Suppressor macrophage treated with lipopolysaccharide for 1 hour (primary cell): ENCODE measurements at places on chromosomes 16 and 17.
A peak's percentile ranks its signal among the peaks of the same experiment; 100 is the strongest.

DNA sequence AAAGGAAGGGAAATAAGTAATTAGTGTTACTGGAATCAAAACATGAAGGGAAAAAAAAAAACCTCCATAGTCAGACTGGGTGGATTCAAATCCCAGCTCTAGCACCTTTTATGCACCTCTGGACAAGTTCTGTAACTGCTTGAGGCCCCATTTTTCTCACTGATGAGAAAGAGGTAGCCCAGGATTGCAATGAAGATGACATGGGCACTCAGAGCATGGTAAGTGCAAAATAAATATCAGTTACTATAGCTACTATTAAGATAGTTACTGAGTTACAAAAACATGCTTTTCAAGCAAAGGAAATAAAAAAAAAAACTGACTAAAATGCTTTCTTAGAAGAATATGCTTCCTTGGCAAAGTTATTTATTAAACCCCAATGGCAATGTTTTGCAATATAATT is 58.8 kb downstream of the CEP95 start:
- no peak for DNase-seq

DNA sequence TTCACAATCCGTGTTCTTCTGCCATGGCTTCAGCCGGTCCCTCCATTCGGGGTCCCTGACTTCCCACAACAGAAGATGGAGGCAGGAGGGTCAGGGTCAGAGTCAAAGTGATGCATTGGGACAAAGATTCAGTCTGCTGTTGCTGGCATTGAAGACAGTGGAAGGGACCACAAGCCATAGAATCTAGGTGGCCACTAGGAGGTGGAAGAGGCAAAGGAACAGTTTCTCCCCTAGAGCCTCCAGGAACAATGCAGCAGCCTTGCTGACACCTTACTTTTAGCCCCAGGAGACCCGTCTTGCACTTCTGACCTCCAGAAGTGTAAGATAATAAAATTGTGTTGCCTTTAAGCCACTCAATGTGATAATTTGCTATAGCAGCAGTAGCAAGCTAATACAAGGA is 55.9 kb downstream of the MFSD11 start:
- DNase-seq, result peak; percentile 13

DNA sequence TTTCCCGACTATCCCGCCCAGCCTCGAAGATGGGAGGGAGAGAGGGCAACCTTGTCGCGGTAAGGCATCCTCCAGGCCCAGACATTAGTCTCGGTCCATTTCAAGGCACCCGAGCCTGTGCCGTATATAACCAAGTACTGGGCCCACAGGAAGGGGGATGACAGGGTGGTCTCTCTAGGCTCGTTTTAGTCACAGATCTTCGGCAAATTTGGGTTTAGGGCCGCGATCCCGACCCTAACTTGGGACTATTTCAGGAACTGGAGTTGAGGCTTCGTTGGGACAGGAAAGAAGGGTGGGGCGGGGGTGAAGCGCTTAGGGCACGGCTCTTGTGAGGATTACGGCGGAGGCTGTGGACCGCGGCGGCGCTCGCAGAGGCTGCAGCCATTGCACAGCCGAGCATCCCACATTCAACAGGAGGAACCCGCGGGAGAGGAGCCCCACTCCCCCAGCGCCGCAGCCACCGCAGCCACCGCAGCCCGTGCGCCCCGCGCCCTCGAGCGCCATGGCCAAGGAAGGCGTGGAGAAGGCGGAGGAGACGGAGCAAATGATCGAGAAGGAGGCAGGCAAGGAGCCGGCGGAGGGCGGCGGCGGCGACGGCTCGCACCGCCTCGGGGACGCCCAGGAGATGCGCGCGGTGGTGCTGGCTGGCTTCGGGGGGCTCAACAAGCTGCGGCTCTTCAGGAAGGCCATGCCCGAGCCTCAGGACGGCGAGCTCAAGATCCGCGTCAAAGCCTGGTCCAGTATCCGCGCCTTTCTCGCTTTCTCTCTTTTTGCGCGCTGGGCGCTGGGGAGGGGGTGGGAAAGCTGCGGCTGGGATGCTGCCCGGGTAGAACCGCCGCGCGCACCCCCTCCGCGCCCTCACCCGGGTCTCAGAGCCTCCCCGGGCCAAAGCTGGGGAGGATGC is at the start of gene VAT1L:
Gene VAT1L (plus strand): TSS at position 384 of the 904 bp plus-strand sequence. CDS start 119 bp downstream, at position 503.
- DNase-seq, result peak; percentile 12

DNA sequence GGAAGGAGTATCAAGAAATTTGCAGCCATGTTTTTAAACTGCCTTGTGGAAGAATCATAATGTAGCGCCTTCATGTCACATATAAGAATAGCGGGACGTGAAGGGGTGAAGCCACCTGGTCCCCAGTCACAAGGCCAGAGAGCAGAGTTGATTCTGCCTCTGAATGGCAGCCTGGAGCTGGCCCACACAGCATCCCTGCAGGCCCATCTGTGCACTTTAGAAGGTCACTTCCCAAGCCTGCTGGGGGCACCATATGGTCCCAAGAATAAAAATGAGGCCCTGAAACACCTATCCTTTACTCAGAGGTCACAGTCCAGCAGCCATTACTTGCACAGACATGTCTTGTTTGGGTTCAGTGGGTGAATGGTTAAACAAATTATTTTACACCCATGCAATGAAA is 15.0 kb downstream of the CD300E start:
- no peak for DNase-seq
